ENCODE measurements at places on chromosomes 4 and X.

GRCh38 chr4:181860157-181860556, 383.0 kb upstream of the TENM3 start:
- no peak for DNase-seq

GRCh38 chr4:147747787-147748454, 16.0 kb downstream of the ARHGAP10 start:
- DNase-seq: no peak

DNA sequence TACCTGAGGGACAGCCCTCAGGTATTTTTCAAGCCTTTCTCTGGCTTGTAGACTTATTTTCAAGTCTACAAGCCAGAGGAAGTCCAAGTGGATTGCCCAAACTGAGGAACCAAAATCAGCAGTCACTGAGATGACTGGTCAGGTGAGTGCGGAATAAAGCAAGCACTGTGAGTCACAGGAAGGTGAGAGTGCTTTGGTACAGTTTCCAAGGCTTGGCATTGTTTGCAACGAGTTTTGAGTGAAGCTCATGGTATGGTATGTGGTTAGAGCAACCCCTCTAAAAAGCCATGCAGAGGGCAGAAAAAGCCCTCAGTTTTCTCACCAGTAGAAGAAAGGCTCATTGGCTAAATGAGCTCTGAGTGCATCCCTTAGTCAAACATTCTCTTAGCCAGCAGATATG, 112.8 kb upstream of the EOLA2 start:
- no peak for DNase-seq

DNA sequence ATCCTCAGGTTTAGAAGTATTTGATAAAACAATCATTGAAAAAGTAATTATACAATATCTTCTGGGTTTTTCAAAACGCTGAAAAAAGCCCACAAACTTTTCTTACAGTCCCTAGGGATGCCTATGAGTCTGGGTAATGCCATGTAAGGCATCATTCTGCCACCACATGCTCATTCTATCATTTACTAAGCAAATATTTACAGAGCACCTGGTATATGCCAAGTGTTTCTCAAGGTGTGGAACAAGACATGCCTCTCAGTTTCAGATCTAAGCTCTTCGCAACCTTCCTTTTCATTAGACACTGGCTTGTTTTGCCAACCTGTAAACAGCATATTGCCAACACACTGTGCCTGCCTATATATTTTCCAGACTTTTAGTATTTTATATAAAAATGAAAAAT, 17.7 kb downstream of the MID1 start:
- DNase-seq: no peak

DNA sequence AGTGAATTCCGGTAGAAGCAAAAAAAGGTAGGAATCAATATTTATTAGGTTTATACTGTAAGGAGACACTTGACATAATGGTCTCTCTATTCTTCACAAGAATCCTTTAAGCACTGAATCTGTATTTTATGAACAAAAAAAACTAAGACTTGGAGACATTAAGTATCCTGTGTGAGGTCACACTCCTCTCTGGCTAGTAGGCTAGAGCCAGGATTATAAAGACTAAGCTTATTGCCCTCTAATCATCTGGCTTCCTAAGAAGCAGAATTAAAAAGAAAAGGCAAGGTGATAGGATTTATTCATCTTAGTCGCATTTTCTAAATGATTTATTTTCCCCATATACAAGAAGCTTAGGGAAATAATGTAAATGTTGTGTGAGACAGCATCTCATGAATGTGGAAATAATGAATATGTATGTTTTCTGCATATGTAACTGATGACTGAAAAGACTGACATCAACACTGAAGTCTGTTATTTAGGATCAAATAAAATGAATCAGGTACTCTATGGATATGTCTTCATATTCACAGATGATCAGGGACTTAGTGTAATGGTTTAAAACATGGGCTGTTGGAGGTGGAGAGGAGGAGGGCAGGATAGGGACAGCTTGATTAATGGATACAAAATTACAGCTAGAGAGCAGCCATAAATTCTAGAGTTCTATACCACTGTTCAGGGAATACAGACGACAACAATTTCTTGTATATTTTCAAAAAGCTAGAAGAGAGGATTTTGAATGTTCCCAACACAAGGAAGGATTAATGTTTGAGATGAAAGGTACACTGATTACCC, 30.4 kb upstream of the PRKG2 start:
- no peak for DNase-seq
